ENCODE measurements at places on chromosomes 3 and 15.
A peak's percentile ranks its signal among the peaks of the same experiment; 100 is the strongest.

DNA sequence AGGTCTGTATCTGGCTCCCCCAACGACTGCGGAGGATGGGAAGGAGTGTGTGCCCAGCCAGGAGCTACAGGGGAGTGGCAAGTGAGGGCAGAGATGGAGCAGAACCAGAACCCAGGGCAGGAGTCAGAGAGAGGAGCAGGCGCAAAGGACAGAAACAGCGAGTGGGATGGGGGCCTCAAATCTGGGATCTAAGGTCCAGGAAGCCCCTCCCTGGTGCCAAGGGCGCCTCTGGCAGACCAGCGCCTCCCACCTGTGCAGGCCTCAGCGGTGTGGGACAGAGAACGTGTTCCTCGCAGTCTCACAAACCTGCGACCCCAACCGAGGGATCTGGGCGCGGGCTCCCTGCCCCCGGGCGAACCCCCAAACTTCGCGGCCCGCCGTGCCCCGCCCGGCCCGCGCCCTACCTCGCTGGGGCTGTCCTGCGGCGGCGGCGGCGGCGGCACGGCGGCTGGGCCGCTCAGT is 301 bp downstream of the PCBP4 start:
- no peak for DNase-seq

DNA sequence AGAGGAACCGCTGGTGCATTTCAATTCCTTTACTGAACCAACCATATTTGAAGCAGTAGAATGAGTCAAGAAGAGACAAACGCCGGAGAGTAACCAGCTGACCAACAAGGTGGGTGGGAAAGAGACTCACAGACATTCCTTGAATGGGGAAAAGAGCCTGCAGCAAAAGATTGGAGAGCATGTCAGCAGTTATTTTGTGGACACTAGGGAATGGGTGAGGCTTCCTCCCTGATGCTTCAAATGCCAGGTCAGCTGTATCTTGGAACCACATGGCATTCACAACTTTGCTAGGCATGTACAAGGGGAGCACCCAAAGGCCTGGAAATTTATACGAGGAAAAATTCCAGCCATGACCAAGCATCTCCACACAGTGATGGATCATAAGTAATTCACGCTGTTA is 29.9 kb upstream of the ZKSCAN7 start:
- no peak for DNase-seq

DNA sequence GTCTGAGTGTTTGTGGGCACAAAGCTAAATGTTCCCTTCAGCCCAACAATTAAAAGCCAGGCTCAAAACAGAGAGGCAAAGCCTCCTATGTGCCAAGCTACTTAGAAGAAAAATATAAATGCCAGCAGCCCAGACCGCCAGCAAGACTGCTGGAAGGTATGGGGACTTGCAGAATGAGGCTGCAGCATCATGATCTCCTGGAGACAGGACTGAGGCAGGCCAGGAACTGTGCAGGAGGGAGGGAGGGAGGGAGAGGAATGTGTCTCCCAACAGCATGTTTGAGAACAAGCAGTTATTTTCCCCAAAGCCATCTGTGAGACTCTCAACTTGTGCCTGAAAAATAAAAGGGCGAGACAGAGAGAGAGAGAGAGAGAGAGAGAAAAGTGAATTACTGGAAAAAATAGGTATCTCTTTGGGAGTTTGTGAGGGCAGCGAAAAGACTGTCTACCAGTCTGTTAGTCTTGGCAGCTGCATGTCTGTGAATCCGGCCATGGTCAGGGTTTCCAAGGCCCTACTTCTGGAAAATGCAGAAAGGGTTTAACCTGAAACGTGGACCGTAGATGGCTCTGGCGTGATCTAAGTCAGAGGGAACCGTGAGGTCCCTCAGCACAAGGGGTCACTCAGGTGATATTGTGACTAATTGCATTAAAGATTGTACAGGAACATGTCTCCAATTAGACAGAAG is 139.7 kb upstream of the COL8A1 start:
- peak; percentile 43 for DNase-seq

DNA sequence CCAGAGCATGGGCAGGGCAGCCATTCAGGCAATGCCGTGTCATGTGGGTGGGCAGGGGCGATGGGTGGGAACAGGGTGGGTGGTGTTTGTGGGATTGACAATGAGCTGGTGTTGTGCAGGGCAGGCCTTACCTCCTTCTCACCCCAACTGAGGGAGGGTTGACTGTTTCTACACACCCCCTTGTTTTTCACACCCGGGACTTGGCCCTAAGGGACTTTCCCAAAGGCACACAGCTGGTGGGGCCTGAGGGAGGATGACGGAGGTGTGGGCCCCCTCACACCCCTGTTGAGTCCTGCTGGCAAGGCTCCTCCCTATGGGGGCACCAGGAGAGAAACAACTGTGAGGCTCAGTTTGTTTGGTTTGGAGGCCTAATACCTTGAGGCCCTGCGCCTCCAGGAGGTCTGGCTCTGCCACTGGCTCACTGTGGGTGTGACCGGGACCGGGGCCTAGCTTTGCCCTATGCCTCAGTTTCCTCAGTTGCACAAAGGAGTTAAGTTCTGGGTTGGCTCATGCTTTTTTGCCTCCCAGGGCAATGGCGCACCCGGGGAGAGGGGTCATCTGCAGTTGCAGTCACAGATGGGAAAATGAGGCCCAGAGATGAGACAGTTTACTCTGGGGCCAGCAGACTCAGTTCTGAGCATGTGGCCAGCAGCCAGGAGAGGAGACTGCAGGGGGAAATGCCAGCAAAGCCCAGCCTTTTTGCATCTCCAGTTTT is 5.1 kb upstream of the DNAH1 start:
- no peak for DNase-seq

- DNase-seq: no peak
Observed at GRCh38 chr15:53437985-53438841, 321.2 kb downstream of the WDR72 start.

GRCh38 chr3:45559560-45560118 is 34.9 kb upstream of the LIMD1 start:
- no peak for DNase-seq

GRCh38 chr15:101009176-101009575 is 90.0 kb downstream of the LRRK1 start:
- DNase-seq: no peak

GRCh38 chr3:42547401-42547945 is 34.3 kb downstream of the SEC22C start:
- peak; percentile 78 for DNase-seq

DNA sequence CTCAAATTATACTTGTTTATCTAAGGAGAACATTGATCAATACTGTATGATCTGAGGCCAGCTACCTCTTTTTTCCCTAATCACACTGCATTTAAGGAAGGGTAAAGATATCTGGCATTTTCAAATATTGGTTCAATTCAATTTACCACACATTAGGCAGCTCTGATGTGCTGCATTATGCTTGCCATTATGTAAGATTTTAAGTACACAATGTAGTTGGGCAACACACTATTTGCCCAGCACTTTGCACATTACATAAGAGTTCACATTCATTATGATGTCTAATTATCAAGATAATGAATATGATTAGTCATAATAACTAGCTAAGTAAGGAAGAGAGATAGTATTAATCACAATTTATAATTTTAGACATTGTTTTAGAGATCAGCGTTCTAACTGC is 196.3 kb downstream of the BCHE start:
- DNase-seq: no peak

GRCh38 chr15:32099097-32099785 is 68.9 kb downstream of the CHRNA7 start:
- DNase-seq: no peak

GRCh38 chr3:119298565-119298941 is 4.4 kb downstream of the ARHGAP31 start:
- no peak for DNase-seq

DNA sequence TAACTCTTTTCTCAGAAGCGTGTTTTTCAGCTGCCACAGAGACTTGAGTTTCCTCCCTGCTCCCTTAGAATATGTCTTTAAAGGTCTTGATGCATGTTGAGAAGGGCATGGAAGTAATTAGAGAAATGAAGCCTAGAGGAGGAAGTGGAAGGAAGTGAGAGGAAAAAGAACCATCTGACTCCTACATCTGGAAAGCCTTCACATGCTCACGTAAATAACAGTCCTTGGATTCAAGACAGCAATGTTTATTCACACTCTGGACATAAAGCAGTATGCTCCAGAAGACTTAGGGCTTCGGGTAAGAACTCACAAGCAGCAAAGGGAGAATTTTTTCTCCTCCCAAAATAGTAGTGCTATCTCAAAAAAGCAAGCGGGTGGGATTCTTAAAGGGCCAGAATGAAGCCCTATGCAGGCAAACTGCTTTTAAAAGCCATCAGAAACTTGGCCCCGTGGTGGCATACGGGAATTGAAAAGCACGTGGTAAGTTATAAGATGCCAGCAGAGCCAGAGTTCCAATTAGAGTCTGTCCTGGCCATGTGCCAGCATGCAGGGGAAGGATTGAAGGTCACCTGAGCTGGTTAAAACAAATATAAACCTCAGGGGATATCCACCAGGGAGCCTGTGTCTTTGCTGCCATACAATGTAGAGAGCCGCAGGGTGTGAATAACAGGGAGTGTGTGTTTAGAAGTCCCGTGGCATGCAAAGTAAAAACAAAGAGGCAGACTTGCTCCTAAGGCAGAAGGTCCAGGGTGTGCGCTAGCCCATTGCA is 380.8 kb upstream of the NDN start:
- DNase-seq: no peak

- no peak for DNase-seq
Observed at GRCh38 chr3:12988728-12989454, 84.3 kb downstream of the IQSEC1 start.

GRCh38 chr3:31962801-31963205 is 18.3 kb downstream of the OSBPL10 start:
- no peak for DNase-seq

GRCh38 chr3:134754768-134755559 is 40.1 kb upstream of the EPHB1 start:
- DNase-seq: peak; percentile 74

GRCh38 chr3:28042707-28043106 is 198.7 kb upstream of the CMC1 start:
- DNase-seq: no peak

- DNase-seq: no peak
Observed at GRCh38 chr3:159922861-159923312, 65.7 kb upstream of the IL12A start.

GRCh38 chr3:127905556-127905955 is 9.5 kb upstream of the KBTBD12 start:
- DNase-seq: no peak

- DNase-seq: peak; percentile 85
Observed at GRCh38 chr3:107884719-107885460, 205.9 kb downstream of the CD47 start.

DNA sequence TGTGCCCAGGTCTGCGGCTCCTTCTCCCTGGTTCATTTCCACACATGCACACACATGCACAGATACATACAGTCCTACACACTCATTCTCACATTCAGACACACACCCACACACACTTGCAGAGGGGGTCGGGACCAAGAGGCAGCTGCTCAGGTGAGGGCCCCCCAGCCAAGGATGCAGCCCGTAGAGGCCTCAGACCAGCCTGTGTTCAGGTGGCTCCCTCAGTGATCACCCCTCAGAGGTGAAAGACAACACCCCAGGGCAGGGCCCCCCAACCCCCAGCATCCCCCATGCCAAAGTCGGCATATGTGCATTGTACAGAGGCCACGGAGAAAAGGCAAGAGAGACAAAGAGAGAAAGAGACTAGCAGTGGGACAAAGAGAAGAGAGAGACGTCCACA is 5.9 kb upstream of the CORO2B start:
- DNase-seq: no peak

GRCh38 chr3:24158761-24159454 is 213.8 kb downstream of the NR1D2 start:
- no peak for DNase-seq

DNA sequence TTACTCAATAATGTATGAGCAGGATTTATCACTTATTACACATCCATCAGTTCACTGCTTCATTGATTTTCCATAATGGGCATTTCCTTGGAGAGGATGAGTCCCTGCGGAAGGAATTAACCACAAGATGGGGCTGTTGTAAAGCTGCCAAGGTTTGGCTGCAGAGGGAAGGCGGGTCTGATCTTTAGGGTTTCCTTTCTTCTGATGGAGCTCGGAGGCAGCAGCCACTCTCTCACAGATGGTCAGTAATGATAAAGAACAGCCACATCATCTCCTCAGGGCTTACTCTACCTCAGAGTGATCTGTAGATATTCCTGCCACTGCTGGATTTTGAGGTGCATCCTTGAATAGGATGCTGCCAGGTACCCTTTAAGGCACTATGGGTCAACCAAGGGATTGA is 115.2 kb downstream of the USP13 start:
- DNase-seq: peak; percentile 86

DNA sequence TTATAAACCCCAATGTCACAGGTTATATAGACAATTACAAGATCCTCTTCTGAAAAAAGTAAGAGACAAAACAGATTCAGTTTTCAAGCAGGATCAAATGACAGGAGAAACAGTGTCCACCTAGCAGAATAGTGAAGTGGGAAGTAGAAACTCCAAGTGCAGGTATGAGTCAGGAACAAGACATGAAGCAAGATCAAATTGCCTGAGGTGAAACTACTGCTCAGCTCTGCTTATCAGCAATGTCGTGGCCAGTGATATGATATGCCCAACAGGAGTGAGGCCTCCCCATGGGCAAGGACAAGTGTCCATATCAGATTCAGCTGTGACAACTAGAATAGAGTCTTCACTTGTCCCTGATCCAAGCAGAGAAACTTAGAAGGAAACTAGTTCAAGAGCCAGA is 100.0 kb downstream of the ZMAT3 start:
- DNase-seq: no peak

DNA sequence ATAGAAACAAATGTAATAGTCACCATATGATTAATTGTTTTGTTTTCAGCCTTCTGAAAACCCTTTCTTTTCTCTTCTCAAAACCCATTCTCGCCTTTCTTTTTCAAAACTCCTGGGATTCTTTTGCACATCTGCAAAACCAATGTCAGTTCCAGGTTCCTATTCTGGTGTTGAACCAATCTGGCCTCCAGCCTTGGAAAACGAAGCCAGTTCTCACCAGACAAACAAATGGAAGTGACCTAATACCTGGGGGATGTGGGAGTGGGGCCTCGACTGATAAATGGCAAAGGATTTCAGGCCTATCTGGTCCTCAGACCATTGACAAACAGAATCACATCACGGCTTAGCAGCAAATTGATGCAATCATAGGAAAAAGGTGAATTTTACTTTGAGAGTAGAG is 73.0 kb downstream of the COL8A1 start:
- no peak for DNase-seq

- DNase-seq: no peak
Observed at GRCh38 chr3:6739288-6739687, 121.6 kb upstream of the GRM7 start.

GRCh38 chr3:133865136-133865855 is 30.4 kb downstream of the RAB6B start:
- DNase-seq: no peak

- DNase-seq: no peak
Observed at GRCh38 chr3:65109966-65110500, 422.2 kb upstream of the ADAMTS9 start.

GRCh38 chr3:141915016-141915415 is 38.6 kb downstream of the ATP1B3 start:
- peak; percentile 3 for DNase-seq
